Activated T-cell treated with anti-CD3 and anti-CD28 coated beads for 48 hours (primary cell): ENCODE measurements at places on chromosomes 13 and 19.

GRCh38 chr13:49112782-49113525, 107.2 kb upstream of the MLNR start:
- DNase-seq, result no peak

GRCh38 chr13:80498433-80498832, 157.5 kb upstream of the SPRY2 start:
- DNase-seq, result no peak

GRCh38 chr13:44895953-44896335, 93.3 kb downstream of the NUFIP1 start:
- no peak for DNase-seq

DNA sequence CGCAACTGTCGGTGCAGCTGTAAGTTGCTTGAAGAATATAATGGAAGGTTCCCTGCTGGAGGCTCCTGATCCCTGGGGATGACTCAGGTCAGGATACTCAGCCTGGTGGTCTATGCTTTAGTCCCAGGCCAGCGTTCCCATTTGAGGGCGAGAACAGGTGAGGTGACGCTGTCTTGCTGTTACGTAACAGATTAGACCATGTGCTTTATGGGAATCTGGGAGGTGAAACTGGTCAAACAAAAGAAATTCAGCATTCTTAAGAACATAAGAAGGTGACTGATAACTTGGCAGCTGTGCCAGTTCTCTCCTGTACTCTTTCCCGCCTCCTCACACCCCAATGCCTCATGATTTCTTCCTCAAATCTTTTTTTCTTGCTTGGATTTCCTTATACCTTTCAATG, at the start of gene CXCL17:
CXCL17 (minus strand) TSS at position 114 of the 400 bp plus-strand sequence. CDS start 114 bp downstream, outside the sequence.
- no peak for DNase-seq

DNA sequence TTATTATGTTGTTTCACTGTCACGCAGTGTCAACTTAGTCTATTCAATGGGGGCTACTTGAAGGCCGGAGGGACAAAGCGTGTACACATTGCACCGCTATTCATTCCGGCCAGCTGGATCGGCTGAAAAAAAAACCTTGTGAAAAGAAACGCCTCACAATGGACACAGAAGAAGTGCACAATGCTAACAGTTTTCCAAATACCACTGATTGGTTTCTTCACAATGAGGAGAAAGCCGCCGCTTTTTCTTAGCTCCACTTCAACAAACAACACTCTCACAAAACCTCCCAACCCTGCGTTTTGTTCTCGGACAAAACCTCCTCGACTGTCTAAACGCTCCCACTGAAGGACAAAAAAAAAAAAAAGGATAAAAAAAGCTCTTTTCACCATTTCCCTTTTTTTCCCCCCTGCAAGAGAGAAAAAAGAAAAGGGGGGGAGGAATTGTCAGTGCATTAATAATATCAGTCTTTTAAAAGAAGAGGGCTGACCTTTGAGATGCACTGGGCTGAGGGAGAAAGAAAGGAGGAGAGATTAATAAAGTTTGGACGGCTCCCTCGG, 5.4 kb downstream of the SOX21 start:
- DNase-seq, result no peak

GRCh38 chr13:31436478-31436877, 236.7 kb downstream of the B3GLCT start:
- no peak for DNase-seq
